Globus pallidus (tissue), 1 donor: ENCODE measurements at places on chromosomes 11 and 22.

- no peak for DNase-seq
These were observed 65.6 kb upstream of the SHISAL1 start for GRCh38 chr22:44378380-44378779.

DNA sequence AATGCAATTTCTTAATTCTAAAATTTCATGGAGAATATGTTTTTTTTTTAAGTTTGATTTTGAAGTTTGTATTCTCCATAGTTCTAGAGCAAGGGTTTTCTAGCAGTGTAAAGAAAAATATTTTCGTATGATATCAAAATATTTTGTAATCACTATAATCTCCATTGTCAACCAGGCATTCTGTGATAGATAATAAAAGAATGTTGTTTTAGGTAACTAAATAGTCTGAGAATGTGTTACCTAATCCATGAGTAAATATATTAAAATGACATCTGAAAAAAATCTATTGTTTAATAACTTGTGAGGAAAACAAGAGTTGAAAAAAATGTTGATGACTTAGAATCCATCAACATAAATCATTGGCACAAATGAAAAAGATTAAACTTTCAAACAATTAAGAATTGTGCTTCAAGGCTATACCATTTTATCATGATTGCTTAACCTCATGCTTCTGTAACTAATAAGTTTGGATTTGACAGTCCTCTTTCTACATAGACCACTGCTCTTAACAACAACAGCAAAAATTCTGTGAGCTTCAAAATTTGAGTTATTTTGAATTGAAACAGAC lies 2211.8 kb downstream of the LRRC4C start:
- no peak for DNase-seq

DNA sequence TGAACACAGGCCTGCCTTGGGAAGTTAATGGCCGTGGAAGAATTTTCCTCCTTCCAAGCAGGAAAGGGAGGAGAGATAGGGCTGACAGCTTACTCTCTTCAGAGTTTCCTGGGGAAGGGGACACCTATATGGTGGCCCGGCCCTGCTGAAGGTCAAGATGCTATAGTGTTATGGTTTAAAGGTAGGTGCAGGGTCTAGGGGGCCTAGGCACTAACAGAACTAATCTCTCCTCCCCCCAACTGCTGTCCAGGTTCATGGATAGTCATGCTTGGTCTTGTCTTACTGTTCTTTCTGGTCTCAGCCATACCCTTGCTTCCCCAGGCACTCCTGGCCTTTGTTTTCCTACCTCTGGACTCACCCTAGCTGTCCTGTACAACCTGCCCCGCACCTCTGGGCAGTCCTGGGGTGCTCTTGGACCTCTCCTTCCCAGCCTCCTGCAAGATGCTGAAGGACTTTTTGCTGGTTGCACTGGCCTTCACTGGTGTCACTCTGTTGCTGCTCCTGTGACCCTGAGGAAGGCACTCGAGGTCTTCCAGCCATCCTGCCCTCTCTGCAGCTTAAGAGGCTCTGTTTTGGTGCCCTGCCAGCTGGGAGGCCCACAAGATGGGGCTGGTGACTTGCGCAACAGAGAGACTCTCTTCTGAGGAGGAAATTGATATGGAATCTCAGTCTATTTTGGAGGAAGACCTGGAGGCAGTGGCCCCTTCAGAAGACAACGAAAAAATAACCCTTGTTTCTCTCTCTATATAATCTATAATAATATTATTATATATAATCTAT lies 17.9 kb downstream of the SEC14L3 start:
- no peak for DNase-seq

DNA sequence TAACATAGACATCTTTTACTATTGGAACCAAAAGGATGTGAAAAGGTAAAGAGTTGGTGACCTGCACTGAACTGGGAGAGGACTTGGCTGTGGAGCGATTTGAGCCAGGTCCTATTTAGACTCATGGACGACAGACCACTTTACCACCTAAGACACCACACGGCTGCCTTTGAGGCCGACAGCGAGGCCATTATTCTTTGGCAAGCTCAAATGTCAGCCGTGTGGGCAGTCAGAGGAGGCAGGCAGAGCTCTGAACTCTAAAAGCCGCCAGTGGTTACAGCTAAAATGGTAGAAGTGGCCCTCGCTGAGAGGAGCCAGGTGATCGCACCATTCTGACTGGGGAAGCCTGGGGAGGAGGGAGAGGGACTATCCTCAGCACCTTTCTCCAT lies 50.5 kb downstream of the SCUBE1 start:
- DNase-seq, result no peak

GRCh38 chr22:44711690-44712555 lies 9.9 kb downstream of the PRR5 start:
- peak; percentile 27 for DNase-seq
